ENCODE measurements at places on chromosomes 6 and 20.

DNA sequence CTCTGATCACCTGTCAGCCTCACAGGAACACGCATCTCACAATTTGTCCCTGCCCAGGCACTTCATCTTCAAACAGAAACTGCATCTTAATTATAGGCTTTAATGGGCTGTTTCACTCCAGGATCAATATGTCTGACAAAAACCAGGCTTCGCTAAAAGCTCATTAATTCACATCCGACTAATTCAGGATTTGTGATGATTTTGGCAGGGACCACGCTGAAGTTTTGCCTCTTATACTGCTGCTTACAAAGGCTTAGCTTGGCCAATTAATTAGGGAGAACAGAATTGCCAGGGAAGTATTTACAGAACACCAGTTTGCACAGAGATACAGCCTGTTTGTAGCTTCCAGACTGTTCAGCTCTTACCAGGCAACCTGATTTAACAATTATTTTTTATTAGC, 541.0 kb upstream of the SPTLC3 start:
- no peak for DNase-seq

GRCh38 chr20:17381724-17382123, 149.5 kb downstream of the BFSP1 start:
- no peak for DNase-seq

GRCh38 chr20:37192137-37192854, 12.9 kb upstream of the MROH8 start:
- DNase-seq: peak; percentile 97

DNA sequence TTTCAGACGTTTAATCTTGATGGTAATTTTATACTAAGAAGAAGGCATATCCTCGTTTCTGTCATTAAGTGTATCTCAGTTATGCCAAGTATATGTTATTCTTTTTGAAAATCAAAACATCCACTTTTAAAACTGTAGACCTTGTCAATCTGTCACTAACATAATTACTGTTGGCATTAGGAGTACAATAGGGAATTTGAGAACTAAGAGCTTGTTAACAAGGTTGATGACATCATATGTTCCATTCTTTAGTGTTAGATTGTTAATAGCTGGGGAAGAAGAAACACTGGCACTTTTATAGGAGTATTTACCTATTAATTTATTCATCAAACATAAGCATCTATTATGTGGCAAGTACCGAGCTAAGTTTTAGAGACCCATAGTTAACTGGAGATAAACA, 76.2 kb downstream of the MAP3K4 start:
- DNase-seq: no peak

DNA sequence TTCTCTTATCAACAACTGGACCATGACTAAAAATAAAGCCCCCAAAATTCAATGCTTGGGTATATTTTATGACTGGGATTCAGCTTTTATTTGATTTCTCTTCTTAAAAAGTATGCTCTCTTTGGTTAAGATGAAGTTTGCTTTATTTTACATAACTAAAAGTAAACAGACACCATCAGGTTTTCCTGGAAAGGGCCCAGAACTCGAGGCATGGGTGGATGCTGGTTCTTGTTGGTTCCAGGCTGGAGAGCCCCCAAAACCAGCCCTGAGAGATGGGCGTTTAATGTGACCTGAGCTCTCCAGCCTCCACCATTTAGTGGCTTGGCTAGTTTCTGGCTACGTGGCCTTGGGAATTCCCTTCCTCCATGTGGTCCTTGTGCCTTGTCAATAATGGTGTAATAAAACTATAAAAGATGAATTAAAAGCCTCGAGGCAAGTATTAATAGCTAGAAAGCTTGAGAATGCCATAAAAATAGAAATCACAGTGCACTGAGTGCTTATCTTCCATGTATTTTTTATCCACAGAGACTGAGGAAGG, 34.1 kb downstream of the BANF2 start:
- DNase-seq: peak; percentile 49

DNA sequence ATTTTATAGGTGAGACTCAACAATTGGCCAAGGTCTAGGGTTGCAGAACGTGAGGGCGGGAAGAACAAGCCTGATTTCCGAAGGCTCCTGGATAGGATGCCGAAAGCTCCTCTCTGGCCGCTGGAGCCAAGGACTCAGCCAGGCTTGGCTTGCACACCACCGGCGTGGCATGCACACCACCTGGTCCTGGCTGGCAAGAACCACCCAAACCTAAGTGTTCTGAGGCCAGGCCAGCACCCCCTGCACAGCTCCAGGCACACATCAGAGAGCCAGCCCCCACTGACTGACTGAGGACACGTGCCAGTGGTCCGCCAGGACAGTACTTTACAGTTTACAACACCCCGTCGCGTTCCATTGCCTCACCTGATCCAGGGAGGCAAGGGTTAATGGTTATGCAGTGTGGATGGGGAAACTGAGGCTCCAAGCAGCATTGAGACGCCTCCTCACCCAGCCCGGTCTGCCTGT, 414 bp downstream of the TGM2 start:
- DNase-seq: no peak

- no peak for DNase-seq
Measured at GRCh38 chr20:61628480-61628879, 376.4 kb downstream of the CDH4 start.

DNA sequence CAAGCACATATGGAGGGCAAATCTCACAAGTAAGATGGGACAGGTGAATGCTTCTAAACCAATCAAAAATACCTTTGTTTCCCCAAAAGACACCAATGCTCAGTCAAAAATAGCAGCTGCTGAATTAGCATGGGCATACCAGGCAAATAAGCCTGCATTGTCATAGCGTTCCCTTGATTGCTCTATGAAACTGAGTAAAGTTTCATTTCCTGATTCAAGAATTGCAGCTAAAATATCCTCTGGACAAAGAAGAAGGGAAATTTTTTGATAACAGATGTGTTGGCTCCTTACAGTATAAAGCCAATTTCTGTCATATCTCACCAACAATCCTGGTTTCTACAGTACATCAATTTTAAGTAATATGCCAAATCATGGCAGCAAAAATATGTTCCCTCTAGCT, 3.3 kb upstream of the TMEM14A start:
- no peak for DNase-seq

- DNase-seq: peak; percentile 19
Measured at GRCh38 chr6:13924146-13924948, 405 bp upstream of the RNF182 start.

GRCh38 chr20:37877832-37878772, 24.8 kb upstream of the VSTM2L start:
- DNase-seq: no peak

DNA sequence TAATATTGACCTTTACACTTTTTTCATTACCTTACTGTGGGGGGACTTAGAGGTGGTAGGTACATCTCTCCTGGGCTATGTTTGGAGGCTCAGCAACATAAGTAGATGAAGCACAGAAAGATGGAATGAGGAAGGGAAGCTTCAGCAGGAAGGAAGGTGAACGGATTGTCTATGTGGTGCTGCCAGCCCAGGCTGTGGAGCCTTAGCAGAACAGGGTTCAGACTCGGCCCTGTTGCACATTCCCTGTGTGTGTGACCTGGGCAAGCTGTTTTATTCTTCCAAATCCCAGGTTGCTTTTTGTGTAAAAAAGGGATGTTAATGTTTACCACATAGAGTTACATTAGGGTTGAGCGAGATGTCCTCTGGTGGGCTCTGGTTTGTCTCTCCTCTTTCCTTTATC, 41.2 kb downstream of the ANKS1A start:
- no peak for DNase-seq

DNA sequence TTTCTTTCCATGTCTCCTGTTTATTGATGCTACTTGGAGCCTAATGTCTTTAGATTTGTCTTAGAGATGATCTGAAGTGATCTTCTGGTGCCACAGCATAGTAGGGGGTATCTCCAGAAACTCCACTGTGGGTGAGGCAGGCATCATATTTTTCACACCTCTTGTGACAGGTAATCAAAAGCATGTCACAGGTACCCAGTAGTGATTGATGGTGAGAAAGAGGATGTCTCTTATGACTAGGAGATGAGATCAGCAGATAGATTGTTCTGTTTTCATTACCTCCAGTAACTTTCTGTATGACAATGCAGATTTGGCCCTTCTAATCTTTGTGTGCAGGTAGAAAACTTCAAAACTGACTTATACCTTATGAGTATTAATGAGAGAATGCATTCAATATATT, 13.5 kb downstream of the NCOA7 start:
- no peak for DNase-seq

DNA sequence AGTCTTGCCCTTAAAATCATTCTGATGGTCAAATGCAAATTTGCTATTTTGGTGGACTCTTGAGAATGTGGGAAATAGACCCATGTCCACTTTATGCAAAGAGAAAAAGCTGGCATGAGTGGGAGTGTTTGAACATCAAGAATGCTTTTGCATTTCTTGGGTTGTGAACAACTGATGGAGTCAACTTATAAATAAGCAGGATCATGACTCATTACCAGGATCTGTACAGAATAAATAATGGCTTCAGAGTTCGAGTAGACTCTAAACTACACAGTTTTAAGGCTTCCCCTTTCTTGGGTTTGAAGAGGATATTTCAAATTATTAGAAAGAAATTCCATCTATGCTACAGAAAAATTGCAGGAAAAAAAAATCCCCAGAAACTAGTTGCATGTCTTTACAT, 195.5 kb downstream of the EYA4 start:
- no peak for DNase-seq

DNA sequence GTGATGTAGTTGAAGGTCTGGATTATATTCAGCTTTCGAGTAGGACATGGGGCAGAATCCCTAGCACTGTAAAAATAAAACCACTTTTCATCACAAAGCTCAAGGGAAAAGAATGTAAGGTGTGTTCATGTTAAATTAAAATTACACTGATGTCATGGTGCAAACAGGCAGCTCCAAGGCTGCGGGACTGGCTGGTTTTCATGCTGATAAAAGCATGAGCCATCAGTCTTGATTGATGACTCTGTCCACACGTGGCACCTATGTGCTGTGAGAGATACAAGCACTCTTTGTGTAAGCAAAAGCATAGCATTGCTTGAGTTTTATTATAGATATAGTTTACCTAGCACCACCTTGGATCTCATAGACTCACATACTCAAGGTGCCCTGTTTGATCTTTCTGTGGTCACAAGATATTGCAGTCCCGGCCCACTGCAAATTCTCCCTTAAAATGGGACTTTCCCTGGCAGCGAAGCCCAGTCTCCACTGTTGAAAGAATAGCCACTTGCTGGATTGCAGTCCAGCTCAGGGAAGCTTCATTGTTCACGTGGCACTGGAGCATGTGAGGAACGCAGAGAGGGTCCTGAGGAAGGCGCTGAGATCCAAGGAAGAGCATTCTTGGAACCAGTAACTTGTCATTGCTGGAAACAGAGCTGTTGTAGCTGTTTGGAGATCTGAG, 90.6 kb downstream of the TIAM2 start:
- peak; percentile 73 for DNase-seq

- DNase-seq: no peak
Measured at GRCh38 chr6:167020206-167020605, 21.0 kb downstream of the CEP43 start.
